ENCODE measurements at places on chromosomes 3 and 15.

- peaks cover 27% of the 10 kb centered on the region for H3K4me1 ChIP-seq
- no peak for DNase-seq
- peaks cover 2% of the 10 kb centered on the region for H3K36me3 ChIP-seq
- no peaks in the 10 kb centered on the region for H3K27me3 ChIP-seq
- peak overlapping the region; percentile 94 for H3K27ac ChIP-seq
- H3K4me3 ChIP-seq: peak overlapping the region; percentile 89
Measured at GRCh38 chr15:68277131-68277602, 378 bp upstream of the FEM1B start.

- no peaks in the 10 kb centered on the region for H3K27me3 ChIP-seq
- H3K36me3 ChIP-seq: no peaks in the 10 kb centered on the region
- H3K4me1 ChIP-seq: no peaks in the 10 kb centered on the region
- no peak overlapping the region for H3K27ac ChIP-seq
Measured at GRCh38 chr3:17581421-17582080, 160.9 kb downstream of the TBC1D5 start.

DNA sequence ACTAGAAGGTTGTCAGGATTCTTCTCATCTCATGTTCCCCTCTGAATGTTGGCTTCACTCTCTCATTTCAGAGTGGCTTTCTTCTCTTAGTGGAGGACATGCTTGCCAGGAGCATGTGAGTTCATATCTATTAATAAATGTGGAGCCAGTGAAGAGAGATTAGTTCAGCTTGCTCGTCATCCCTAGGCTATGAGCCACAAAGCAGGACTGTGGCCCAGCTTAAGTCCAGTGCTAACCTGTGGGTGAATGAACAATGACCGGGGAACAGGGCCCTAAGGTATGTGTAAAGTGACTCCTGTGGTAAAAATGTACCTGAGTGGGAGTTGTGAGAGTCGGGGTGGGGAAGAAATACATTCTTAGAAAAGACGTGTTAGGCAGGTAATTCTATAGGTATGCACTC lies 96.9 kb upstream of the TBL1XR1 start:
- H3K36me3 ChIP-seq: no peaks in the 10 kb centered on the region
- no peaks in the 10 kb centered on the region for H3K27me3 ChIP-seq
- H3K4me1 ChIP-seq: no peaks in the 10 kb centered on the region
- no peak overlapping the region for H3K4me3 ChIP-seq

DNA sequence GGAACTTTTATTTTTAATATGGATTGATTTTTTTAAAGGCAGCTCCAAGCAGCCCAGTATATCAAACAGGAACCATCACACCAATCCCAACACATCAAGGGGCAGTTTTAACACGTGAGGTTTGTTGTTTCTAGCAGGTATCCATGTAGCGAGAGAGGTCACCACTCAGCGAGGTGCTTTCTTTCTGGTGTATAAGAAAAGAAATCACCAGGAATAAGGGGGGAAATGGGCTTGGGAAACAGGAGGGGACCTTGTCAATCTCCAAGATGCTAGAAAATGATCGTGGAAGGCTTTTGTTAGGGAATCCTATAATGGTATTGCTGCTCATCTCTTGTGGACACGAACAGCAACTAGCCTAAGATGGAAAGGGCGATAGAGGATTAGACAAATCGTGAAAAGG lies 402.9 kb upstream of the ATP11B start:
- no peaks in the 10 kb centered on the region for H3K36me3 ChIP-seq
- no peaks in the 10 kb centered on the region for H3K27me3 ChIP-seq
- no peaks in the 10 kb centered on the region for H3K4me1 ChIP-seq
- H3K4me3 ChIP-seq: no peak overlapping the region
- DNase-seq: no peak

DNA sequence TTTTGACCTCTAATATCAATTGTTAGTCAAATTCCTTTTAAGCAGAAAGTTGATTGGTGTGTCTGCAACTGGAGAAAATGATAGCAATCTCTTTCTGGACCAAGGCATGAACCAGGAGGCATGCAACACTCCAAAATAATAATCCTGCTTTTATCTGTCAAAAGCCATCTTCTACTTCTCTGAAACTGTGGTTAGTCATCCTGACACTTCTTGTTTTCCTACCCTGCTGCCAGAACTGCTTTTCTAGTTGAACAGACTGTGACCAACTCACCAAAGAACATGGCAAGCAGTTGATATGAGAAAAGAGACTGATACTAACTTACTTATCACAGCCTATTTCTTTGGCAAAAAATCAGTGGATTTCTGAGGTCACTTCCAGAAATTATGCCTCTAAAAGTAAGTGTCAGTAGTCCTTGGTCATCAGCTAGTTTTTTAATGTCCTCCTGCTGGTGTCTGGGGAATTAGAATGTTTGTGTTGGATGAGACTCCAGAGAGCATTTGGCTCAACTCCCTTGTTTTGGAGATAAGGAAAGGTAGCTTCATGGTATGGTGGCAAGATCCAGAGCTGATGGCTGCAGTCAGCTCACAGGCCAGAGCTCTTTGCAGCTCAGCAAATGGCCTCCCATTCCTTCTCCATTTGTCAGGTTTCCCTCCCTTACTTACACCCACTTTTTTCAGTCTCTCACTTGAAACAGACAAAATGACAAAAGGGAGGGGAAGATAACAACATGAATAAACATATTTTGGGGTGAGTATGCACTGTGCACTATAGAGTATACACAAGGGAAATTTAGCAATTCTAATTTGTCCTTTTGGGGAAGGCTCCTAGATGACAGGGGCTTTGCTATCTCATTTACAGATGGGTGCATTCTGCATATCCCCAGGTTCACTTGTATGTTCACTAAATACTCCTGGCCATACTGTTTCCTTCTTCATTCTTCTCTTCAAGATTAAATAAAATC lies 7.0 kb downstream of the CRYGS start:
- peaks cover 18% of the 10 kb centered on the region for H3K4me1 ChIP-seq
- H3K36me3 ChIP-seq: no peaks in the 10 kb centered on the region
- no peak overlapping the region for H3K4me3 ChIP-seq
- no peaks in the 10 kb centered on the region for H3K27me3 ChIP-seq
- no peak overlapping the region for H3K27ac ChIP-seq

GRCh38 chr3:46731795-46732194 lies 14.1 kb upstream of the PRSS50 start:
- H3K27ac ChIP-seq: no peak overlapping the region
- no peaks in the 10 kb centered on the region for H3K36me3 ChIP-seq
- no peak overlapping the region for H3K4me3 ChIP-seq
- peaks cover 35% of the 10 kb centered on the region for H3K27me3 ChIP-seq

DNA sequence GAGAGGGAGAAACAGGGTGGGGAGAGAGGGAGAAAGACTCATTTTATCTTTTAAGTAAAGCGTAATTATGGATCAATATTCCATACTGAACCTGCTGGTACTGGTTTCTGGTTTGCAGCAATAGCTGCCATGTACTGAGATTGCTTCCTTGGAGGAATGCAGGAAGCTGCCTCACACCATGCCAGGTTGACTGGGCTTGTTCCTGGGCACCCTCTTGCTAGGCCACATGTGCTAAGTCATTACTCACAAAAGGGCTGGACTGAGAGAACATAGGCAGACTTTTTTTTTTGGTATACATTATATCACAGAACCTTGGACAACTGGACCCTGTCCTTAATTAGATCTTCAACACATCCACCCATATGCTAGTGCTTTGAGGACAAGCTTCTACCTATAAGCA lies 193.4 kb downstream of the ZNF621 start:
- H3K27ac ChIP-seq: no peak overlapping the region
- H3K27me3 ChIP-seq: no peaks in the 10 kb centered on the region
- no peaks in the 10 kb centered on the region for H3K36me3 ChIP-seq
- H3K4me3 ChIP-seq: no peak overlapping the region
- DNase-seq: no peak

DNA sequence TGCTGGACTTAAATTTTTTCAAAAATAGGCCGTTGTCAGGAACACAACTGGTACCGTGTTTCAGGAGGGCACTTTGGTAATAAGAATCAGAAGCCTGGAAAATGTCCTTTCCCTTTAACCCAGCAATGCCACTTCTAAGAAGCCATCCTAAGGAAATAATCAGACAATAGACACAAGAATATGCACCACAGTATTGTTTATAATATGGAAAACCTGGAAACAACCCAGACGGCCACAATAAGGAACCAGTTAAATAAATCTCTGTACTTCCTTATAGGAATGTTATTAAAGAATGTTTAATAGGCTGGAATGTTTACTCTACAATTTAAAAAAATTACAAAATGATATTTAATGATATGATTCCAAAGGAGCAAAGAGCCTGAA lies 30.4 kb upstream of the ATP1B3 start:
- no peaks in the 10 kb centered on the region for H3K27me3 ChIP-seq
- DNase-seq: no peak
- H3K36me3 ChIP-seq: no peaks in the 10 kb centered on the region
- H3K4me1 ChIP-seq: no peaks in the 10 kb centered on the region
- H3K27ac ChIP-seq: no peak overlapping the region
- H3K4me3 ChIP-seq: no peak overlapping the region

DNA sequence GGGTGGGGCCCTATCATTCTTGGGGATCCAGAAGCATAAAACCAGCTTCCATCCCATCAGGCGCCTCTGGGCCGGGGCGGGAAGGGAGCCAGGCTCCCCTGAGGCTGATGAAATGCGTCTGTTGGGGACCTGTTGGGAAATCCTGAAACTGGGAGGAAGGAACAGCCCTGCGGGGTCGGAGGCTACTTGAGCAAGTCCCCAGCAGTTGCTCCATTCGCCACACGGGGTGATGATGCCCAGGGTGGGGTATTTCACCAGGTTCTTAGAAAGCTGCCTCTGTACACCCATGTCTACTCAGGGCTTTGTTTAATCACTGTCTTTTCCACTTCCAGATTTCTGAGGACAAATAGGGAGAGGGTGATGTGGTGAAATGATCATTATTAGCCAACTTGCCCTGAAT lies 25.4 kb upstream of the TSEN2 start:
- H3K27me3 ChIP-seq: peaks cover 2% of the 10 kb centered on the region
- H3K36me3 ChIP-seq: no peaks in the 10 kb centered on the region
- H3K4me1 ChIP-seq: peaks cover 6% of the 10 kb centered on the region
- DNase-seq: no peak
- no peak overlapping the region for H3K27ac ChIP-seq

GRCh38 chr3:134978658-134979057 lies 183.6 kb downstream of the EPHB1 start:
- no peaks in the 10 kb centered on the region for H3K36me3 ChIP-seq
- no peaks in the 10 kb centered on the region for H3K27me3 ChIP-seq
- no peak overlapping the region for H3K27ac ChIP-seq
- H3K4me1 ChIP-seq: no peaks in the 10 kb centered on the region
- H3K4me3 ChIP-seq: no peak overlapping the region

- no peak overlapping the region for H3K4me3 ChIP-seq
- H3K27ac ChIP-seq: no peak overlapping the region
- H3K27me3 ChIP-seq: no peaks in the 10 kb centered on the region
- H3K36me3 ChIP-seq: no peaks in the 10 kb centered on the region
Measured at GRCh38 chr3:173730391-173730790, 332.8 kb downstream of the NLGN1 start.

- no peaks in the 10 kb centered on the region for H3K27me3 ChIP-seq
- peaks cover 11% of the 10 kb centered on the region for H3K4me1 ChIP-seq
- no peak for DNase-seq
- peak overlapping the region; percentile 79 for H3K4me3 ChIP-seq
- H3K27ac ChIP-seq: peak overlapping the region; percentile 35
- H3K36me3 ChIP-seq: peaks cover 6% of the 10 kb centered on the region
Measured at GRCh38 chr15:64842096-64842939, 603 bp downstream of the PLEKHO2 start.

DNA sequence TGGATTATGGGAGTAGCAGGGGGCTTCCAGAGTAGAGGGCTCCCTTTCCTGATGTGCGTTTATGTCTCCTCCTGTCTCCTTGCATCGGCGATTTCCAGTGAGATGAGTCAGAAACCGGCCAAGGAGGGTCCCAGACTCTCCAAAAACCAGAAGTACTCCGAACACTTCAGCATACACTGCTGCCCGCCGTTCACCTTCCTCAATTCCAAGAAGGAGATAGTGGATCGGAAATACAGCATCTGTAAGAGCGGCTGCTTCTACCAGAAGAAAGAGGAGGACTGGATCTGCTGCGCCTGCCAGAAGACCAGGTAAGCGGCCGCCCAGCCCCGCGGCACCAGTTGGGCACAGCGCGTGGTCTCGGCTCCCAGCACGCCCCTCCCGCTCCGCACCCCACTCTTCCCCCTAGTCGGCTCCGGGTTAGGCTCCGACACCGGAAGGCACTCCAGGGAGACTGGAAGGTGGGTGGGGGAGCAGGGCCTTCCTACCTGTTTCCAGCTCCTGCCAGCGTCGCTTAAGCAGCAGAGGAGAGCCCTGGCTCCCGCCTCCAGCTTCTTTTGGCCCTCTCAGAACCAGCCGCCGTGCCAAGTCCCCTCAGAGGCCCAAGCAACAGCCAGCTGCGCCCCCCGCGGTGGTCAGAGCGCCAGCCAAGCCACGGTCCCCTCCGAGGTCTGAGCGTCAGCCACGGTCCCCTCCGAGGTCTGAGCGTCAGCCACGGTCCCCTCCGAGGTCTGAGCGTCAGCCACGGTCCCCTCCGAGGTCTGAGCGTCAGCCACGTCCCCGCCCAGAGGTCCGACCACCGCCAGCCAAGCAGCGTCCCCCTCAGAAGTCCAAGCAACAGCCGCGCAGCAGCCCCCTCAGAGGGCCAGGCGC lies 34.7 kb downstream of the MOBP start:
- no peak overlapping the region for H3K27ac ChIP-seq
- H3K4me3 ChIP-seq: no peak overlapping the region
- no peak for DNase-seq

- H3K27ac ChIP-seq: no peak overlapping the region
- H3K27me3 ChIP-seq: peaks cover 10% of the 10 kb centered on the region
- no peak overlapping the region for H3K4me3 ChIP-seq
- H3K36me3 ChIP-seq: no peaks in the 10 kb centered on the region
Measured at GRCh38 chr3:122183893-122184590, 574 bp downstream of the CASR start.

DNA sequence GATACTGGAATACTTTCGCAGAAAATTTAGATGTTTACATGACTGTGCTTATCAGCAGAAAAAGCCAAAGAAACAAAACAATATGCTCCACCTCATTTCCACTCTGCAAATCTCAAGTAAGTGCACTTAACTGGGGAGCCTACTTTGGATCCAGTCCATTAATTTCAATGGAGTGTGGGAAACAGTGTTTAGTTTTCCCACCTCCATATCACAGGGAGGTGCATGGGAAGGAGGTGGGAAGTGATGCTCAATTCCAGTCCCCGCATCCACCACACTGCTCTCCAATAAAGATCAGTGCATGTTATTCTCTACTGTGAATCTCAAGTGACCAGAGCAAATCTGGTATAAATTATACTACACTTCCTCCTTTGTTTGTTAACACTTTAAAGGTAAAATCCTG lies 2.9 kb downstream of the NEDD4 start:
- peaks cover 8% of the 10 kb centered on the region for H3K27me3 ChIP-seq
- no peaks in the 10 kb centered on the region for H3K36me3 ChIP-seq

DNA sequence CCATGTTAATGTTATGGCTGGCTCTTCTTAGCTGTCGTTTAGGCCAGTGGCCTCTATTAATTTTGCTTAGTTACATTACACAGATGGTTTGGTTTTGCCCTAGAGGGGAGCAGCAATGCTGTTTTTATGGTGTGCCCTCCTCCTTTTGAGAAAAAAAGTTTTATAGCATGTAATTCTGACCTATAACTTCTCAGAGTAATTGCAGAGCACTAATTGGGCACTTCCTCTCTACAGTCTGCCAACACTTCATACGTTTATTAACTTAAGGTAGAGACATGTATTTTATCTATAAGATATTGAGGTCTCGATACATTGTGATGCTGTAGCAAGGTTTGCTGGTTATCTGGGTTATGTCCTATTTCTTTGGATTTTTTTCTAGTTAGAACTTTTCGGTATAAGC lies 12.2 kb downstream of the SLC25A26 start:
- H3K4me1 ChIP-seq: no peaks in the 10 kb centered on the region
- H3K27ac ChIP-seq: no peak overlapping the region
- DNase-seq: no peak
- H3K36me3 ChIP-seq: peaks cover 12% of the 10 kb centered on the region
- no peak overlapping the region for H3K4me3 ChIP-seq

GRCh38 chr3:14318646-14319045 lies 83.8 kb upstream of the SLC6A6 start:
- no peak overlapping the region for H3K27ac ChIP-seq
- H3K4me1 ChIP-seq: no peaks in the 10 kb centered on the region
- H3K27me3 ChIP-seq: no peaks in the 10 kb centered on the region
- H3K36me3 ChIP-seq: no peaks in the 10 kb centered on the region
- DNase-seq: no peak
- no peak overlapping the region for H3K4me3 ChIP-seq
